ENCODE measurements at places on chromosomes 7 and 10. TPM values are rescaled to one million over a fixed set of nuclear protein-coding genes. Genes with fewer than 3 reads are reported as not detected.

DNA sequence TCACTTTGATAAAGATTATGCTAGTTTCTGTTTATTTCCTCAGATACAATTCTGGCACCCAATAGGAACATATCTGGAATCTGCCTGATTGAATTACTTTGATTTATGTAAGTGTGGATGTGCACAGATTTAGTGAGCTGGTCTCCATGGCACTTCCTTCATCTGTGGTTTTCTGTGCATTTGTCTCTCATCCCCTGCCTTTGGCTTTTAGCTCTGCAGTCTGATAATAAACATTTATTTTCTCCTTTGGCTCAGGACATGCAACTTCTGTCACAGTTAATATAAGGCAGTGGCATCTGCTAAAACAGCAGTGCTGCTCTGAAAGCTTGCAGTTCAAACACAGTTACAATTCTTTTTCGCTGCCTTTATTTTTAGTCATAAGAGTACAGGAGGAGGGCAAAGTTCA lies 273.7 kb upstream of the CHRM2 start:
- no peak for DNase-seq

DNA sequence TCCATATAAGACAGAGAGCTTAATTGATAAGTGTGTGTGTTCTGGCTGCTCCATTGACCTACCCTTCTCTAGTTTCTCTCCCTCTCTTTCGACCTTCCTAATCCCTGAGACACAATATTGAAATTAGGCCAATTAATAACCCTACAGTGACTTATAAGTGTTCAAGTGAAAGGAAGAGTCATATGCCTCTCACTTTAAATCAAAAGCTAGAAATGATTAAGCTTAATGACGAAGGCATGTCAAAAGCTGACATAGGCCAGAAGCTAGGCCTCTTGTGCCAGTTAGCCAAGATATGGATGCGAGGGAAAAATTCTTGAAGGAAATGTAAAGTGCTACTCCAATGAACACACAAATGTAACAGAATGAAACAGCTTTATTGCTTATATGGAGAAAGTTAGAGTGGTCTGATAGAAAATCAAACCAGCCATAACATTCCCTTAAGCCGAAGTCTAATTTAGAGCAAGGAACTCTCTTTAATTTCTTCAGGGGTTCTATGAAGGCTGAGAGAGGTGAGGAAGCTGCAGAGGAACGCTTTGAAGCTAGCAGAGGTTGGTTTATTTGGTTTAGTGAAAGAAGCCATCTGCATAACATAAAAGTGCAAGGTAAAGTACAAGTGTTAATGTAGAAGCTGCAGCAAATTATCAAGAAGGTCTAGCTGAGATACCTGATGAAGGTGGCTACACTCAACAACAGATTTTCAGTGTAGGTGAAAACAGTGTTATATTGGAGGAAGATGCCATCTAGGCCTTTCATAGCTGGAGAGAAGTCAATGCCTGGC lies 53.8 kb downstream of the ST7 start:
- DNase-seq, result no peak

DNA sequence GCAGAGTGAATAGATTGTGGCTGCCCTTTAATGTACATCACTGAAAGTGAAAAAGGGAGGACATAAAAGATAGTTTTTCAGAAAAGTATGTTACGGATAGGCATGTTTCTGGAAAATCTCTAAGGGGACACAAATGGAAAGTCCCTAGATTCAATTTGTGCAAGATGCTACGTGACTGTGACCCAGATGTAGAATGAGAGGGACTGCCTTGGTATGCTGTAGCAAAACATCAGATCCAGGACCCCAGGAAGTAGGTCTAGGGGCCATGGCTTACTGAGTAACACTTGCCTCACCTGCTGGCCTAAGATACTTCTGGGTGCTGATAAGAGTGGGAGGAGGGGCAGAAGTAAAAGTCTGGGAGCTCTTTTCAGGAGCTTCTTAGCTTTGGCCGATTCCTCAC lies 191.2 kb upstream of the PHYHIPL start:
- DNase-seq, result no peak

- no peak for DNase-seq
These were observed 36.0 kb upstream of the LEP start for GRCh38 chr7:128205068-128205467.

Gene MYPN
- total RNA-seq, result not detected

DNA sequence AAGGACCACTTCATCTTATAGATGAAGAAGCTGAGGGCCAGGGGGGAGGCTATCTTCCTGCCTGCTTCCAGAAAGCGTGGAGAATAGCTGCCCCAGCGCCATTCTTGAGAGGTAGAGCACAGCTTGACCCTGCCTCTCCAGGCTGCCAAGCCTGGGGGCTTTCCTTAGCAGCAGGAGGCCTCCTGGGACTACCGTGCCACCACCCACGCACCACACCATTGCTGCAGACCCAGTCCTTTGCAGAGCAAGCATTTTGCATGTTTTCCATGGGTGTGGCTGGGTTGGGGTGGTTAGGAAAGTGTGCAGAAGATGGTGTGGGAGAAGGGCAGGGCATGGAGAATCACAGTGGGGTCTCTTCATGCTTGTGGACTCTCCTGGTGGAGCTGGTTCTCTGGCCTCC lies 64.9 kb downstream of the TBXAS1 start:
- DNase-seq, result no peak

Gene PTPRN2
- 4.5 TPM for total RNA-seq

Gene ADAM22
- 4.6 TPM for total RNA-seq

- no peak for DNase-seq
These were observed 261.5 kb downstream of the ELMO1 start for GRCh38 chr7:37187179-37187578.

- no peak for DNase-seq
These were observed 62.3 kb upstream of the CTBP2 start for GRCh38 chr10:125222515-125223308.

- no peak for DNase-seq
These were observed 34.9 kb upstream of the ETV1 start for GRCh38 chr7:14024406-14024805.

- DNase-seq, result no peak
These were observed 26.3 kb downstream of the HECW1 start for GRCh38 chr7:43138710-43139109.

DNA sequence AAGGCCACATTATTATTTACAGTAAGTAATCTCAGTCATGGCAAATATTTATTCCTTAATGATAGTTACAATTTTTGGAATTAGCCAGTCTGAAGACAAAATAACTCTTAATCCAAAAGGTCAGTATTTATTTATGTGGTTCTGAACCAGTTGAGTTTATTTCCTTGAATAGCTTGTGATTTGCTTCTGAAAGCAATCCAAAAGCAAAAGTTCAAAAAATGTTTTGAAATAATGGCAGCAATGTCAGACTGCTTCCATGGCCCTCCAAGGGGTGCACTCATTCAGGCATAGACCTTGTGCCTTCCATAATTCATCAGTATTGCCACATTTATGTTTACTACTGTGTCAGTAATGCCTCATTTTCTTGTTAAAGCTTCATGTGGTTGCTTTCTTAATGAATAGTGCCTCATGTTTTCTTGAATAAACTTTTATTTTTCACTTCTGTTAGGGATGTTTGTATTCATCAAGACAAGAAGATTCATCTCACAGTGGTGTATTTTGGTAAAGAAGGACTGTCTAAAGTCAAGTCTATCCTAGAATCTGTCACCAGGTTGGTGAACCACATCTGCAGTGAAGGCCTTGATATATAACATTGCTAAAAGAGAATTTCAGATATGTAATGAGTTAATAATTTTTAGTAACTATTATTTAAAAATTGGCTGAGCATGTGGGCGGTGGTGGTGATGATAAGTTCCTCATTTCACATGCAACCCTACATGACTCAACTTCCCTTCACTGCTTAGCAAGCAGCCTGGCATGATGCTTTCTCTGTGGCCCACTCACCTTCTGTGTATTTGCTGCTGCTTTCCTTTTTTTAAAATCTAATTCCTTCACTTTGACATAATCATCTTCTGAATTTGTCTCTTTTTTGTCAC lies 22.0 kb downstream of the CSGALNACT2 start:
- no peak for DNase-seq

GRCh38 chr7:91940171-91940570 lies 491 bp upstream of the AKAP9 start:
- DNase-seq, result peak; percentile 35

GRCh38 chr10:35194906-35195305 lies 68.3 kb downstream of the CREM start:
- no peak for DNase-seq

DNA sequence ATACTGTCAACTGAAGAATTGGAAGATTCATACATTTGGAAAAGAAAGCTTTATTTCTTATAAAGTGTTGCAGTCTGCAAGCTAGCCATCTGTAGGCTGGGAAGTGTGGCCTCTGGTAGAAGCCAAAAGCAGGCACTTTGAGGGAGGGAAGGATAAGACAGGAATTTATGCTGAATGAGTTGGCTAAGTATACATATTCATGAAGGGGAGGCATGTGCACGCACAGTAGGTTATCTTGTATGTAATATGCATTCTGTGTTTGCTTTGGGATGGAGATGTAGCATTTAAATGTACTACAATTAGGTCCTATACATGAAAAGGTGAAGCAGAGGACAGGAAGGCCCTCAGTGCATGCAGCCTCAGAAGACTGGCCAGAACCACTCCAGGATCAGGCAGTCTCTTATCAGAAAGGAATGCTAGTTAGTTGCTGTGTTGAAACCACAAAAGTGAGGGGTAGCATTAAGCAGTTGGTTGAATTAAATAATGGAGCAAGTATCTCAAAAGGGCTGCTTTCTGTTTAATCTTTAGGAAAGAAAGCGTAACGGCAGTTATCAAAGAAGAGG lies 40.9 kb downstream of the MYO3A start:
- DNase-seq, result no peak

GRCh38 chr10:85667638-85668233 lies 698.9 kb downstream of the GRID1 start:
- DNase-seq, result no peak

Gene EBF3
- not detected for total RNA-seq

- DNase-seq, result no peak
These were observed 499.0 kb upstream of the SEMA3D start for GRCh38 chr7:85685901-85686300.

- no peak for DNase-seq
These were observed 110.6 kb upstream of the ASAH2 start for GRCh38 chr10:50361946-50362345.

GRCh38 chr10:86644152-86644793 lies 10.1 kb upstream of the OPN4 start:
- no peak for DNase-seq

GRCh38 chr10:55183993-55184392 lies 383.0 kb upstream of the PCDH15 start:
- no peak for DNase-seq

Gene ANXA8
- 0.19 TPM for total RNA-seq

DNA sequence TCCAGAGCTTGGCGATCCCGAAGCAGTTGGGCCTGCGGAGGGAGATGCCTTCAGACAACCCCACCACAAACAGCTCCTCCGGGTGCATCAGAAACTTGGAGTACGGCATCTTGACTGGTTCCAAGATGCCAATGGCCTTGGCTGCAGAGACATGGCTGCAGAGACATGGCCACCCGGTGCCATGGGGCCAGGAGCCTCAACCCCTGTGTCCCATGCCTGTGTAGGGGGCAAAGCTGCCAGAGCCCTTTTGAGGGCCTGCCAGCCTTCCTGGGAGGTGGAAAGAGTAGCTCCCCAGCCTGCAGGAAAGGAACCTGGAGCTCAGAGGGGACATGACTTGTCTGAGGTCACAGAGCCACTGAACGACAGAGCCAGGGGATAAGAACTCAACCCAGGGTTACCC lies 83.5 kb downstream of the RABGEF1 start:
- DNase-seq, result no peak

Gene AUTS2
- 17.5 TPM for total RNA-seq

GRCh38 chr10:132390921-132391675 lies 5.9 kb upstream of the PWWP2B start:
- peak; percentile 30 for DNase-seq

Gene RBP4
- not detected for total RNA-seq

DNA sequence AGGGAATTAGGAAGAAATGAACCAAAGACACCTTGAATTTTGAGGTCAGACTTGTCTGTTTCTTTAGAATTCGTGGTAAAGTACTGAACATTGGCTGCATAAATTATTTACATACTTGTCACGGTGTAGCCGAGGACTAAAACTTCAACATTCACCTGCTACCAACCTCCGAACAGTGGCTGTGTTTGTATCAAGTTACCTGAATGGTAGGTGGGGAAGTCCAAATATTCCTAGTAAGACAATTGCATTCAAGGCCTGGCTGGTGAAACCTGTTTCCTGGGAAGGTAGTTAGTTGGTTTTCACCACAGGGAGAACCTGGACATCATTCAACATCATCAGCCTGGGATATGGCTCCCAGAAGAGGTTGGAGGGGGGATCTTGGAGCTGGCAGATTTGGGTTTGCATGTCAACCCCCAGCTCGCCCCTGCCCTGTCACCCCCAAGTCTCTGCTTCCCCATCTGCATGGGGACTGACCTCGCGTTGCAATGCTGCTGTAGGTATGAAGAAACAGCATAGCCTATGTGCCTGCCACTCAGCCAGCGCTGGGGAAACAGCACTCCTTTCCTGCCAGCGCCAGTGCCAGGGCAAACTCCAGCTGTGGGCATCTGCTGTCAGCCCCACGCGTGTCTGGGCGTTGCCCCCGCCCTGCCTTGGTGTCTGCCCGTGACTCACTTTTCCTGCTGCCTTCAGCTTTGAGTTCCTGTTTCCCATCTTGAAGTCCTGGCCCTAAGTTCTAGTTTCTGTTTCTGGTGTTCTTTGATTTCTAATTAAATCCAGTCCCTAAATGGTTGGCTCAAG lies 12.7 kb upstream of the LARP4B start:
- peak; percentile 44 for DNase-seq

DNA sequence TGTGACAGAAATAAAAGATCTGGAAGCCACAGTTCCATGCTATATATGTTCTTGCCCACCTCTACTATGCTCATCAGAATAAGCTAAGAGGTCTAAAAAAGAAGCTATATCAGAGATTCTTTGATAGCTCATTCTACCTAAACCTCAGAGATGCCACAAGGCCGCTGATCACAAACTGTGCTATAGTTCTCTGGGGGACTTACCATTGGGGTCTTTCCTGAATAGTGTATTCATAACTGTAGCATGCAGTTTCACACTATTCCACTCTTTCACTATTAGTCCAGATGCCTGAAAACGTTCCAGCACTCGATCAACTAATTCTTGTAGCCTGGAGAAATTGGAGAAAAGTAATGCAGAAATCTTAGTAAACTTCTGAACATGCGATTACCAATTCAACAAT lies 44.5 kb upstream of the SPOCK2 start:
- no peak for DNase-seq

Gene GIGYF1
- total RNA-seq, result 75.2 TPM

- DNase-seq, result no peak
These were observed 47.9 kb downstream of the TAF3 start for GRCh38 chr10:7866176-7866575.

GRCh38 chr7:4733936-4734528 lies 41.4 kb upstream of the AP5Z1 start:
- peak; percentile 65 for DNase-seq

GRCh38 chr7:70487428-70487827 lies 644.5 kb upstream of the GALNT17 start:
- no peak for DNase-seq

GRCh38 chr10:47079204-47079580 lies 168.0 kb downstream of the PTPN20 start:
- no peak for DNase-seq

- DNase-seq, result peak; percentile 43
These were observed 165.6 kb upstream of the KMT2E start for GRCh38 chr7:104848138-104848990.

Gene MSS51
- total RNA-seq, result 4.8 TPM

Gene TRIM50
- not detected for total RNA-seq

Measured in activated naive CD8-positive, alpha-beta T cell treated with anti-CD3 and anti-CD28 coated beads, Interleukin-2, amount 10 ng/mL, durations not matched to agents 7 days and 5 days (primary cell).